ENCODE measurements at places on chromosomes 6 and 20.

DNA sequence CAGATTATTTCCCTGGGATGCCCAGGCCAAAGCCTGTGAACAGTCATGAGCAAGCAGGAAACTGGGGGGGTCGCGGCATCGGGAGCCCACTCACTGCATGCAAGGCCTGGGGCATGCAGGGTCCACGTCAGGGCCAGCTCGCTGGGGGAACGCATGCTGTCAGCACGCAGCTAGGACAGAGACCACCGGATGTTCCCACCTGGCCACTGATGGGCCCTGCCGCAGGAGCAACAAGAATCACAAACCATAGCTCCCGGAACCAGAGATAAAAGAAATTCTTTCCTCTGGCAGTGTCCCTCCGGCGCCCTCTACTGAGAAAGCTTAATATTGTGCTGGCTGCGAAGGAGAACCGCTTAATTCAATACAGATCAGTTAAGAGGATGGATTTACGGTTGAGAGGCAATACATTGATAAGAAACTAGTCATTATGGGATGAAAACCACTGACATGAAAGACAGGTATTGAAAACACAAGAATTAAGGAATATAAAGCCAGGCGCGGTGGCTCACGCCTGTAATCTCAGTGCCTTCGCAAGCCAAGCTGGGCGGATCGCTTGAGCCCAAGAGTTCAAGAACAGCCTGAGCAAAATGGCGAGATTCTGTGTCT is 32.6 kb downstream of the C6orf15 start:
- no peaks in the 10 kb centered on the region for H3K4me1 ChIP-seq
- no peak overlapping the region for H3K4me3 ChIP-seq

GRCh38 chr20:63829945-63830835 is 874 bp downstream of the ZBTB46 start:
- no peaks in the 10 kb centered on the region for H3K36me3 ChIP-seq
- H3K4me3 ChIP-seq, result peak overlapping the region; percentile 56
- no peak overlapping the region for H3K27ac ChIP-seq
- DNase-seq, result no peak
- no peaks in the 10 kb centered on the region for H3K4me1 ChIP-seq

GRCh38 chr6:109912952-109913351 is 65.2 kb upstream of the GPR6 start:
- no peak overlapping the region for H3K27ac ChIP-seq
- no peaks in the 10 kb centered on the region for H3K27me3 ChIP-seq

- no peak overlapping the region for H3K27ac ChIP-seq
- DNase-seq, result no peak
- H3K27me3 ChIP-seq, result no peaks in the 10 kb centered on the region
- H3K4me1 ChIP-seq, result no peaks in the 10 kb centered on the region
Observed at GRCh38 chr6:16097382-16098171, 31.3 kb upstream of the MYLIP start.
